ENCODE measurements at places on chromosomes 11 and 22. TPM values are rescaled to one million over a fixed set of nuclear protein-coding genes. Genes with fewer than 3 reads are reported as not detected.

- DNase-seq: no peak
Observed at GRCh38 chr22:20061481-20061861, 18.6 kb upstream of the DGCR8 start.

- no peak for DNase-seq
Observed at GRCh38 chr22:50739894-50740293, 1.9 kb downstream of the ACR start.

DNA sequence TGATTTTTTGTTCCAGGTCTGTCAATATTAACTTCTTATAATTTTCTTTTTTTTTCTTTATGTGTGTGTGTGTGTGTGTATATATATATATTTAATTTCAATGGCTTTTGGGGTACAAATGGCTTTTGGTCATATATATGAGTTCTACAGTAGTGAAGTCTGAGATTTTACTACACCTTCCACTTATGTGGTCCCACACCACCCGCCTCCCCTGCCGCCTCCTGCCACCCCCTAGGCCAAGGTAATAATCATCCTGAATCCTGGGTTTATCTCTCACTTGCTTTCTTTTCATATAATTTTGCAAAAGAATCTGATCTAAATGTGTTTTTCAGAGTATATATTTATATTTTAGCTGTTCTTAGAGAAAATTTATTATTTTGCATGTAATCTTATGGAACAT lies 11.1 kb downstream of the NEAT1 start:
- DNase-seq: no peak

- no peak for DNase-seq
Observed at GRCh38 chr11:111949519-111950426, 12.6 kb downstream of the DIXDC1 start.

- no peak for DNase-seq
Observed at GRCh38 chr22:43925433-43926348, 2.1 kb downstream of the PNPLA3 start.

DNA sequence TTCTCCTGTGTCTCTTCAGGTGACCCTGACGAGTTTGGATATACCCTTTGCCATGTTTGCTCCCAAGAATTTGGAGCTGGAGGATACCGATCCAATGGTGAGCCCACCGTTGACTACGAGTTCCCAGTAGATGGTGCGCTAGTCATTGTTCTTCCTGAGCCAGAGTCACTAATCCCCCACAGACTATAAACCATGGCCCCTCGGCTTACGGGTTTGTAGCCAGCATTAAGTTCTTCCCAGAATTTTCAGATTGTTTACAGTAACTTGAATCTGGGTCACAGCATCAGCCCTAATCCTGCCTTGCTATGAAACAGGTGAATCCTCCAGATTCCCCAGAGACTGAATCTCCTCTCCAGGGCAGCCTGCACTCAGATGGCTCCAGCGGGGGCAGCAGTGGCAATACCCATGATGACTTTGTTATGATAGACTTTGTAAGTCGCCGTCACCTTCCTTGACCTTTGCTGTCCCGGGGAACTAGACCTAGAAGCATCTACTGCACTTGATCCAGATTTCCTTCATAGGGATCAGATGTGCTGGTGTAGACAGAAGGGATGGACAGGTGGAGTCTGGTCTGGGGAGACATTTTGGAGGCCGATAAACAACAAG lies 31.8 kb downstream of the ARHGAP1 start:
- DNase-seq: no peak

GRCh38 chr11:101583251-101584128 lies at the start of gene TRPC6:
Gene TRPC6, minus strand, starts transcription at chr11:101584007. Its CDS starts 504 bp downstream, at chr11:101583503.
- no peak for DNase-seq

DNA sequence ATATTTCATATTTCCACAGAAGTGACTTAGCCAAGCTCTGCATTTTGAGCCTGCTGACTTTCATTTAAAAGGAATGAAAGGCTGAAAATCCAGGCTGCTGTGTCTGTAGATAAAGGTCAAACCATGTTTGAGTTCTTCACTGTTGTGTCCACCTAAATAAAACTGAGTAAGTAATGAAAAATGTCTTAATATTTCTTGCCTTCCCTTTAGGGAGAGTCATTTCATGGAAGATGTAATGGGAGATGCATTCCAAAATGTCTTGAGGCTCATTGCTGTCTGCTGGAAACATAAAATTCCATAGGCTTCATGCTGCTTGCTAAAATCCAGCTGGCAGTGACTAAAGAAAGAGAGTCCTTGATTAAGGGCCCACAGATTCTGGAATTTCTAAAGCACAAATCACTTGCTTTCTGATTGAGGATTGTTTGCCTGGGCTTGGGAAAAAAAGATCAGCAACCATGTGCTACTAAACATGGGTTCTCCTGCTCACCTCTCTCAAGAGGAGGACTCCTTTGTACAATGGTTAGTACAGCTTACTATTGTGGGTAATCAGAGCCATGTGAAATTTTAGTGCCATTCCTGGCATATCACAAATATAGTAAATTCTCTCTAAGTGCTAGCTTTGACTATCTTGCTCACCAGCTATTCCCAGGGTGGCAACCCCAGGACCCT lies 56.9 kb downstream of the PANX1 start:
- no peak for DNase-seq

GRCh38 chr11:17432002-17432401 lies 43.5 kb upstream of the KCNJ11 start:
- no peak for DNase-seq

GRCh38 chr11:75563978-75564552 lies 2.0 kb downstream of the SERPINH1 start:
- no peak for DNase-seq

GRCh38 chr11:76786441-76787014 lies 3.4 kb downstream of the TSKU start:
- no peak for DNase-seq

- no peak for DNase-seq
Observed at GRCh38 chr11:13721760-13722159, 53.3 kb downstream of the FAR1 start.

DNA sequence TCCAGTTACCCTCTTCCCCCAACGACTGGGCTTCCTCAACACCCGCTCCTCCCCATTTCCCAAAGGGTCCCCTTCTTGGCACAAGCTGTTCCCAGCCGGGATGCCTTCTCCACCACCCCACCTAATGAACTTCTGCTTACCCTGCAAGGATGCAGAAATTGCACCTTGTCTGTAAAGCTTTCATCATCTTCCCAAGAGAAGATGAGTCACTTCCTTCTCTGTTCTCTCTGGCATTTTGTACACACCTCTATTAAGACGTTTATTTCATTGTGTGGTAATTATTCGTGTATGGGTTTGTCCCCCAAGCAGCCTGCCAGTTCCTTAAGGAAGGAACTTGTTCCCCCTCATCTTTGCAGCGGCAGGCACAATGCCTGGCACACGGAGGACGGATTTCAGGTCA lies 351.1 kb downstream of the CADM1 start:
- no peak for DNase-seq

DNA sequence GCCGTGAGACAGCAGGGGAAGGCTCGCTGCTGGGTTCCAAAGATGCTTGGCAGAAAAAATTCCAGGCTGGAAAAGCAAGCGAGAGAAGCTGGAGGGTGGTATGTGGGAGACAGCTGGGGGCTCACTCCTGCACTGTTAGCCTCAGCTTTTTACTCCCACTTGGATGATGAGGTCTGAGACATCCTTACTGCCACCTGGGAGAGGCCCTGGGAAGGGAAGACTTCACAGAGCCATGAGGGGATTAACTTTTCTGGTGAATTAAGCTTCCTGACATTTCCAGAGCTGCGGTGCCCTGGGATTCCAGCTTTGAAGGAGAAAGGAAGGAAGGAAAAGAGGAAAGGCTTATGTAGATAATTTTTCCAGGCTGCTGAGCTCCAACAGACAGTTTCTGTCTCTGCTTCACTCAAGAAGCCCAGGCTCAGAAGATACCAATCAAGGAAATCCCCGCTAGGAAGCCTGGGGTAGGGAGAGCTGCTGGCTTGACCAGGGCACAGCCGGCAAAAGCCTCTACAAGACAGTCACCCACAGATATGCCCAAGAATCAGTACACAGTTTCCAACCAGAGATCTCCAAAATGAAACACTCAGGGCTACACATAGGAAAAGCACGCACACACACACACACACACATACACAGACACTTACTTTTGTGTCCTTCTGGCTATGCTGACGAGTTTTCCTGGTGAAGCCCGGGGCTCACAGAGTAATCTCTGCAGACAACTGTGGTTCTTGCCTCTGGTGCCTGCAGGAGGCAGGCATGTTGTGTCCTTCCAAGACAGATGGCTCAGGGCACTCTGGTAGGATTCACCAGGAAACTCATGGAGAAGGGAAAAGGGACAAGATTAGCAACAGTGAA lies 907 bp downstream of the MCHR1 start:
- DNase-seq: no peak

GRCh38 chr11:64747961-64748665 lies 4.2 kb upstream of the RASGRP2 start:
- no peak for DNase-seq

GRCh38 chr22:28771195-28771791 lies 1.2 kb upstream of the CCDC117 start:
- DNase-seq: no peak

GRCh38 chr11:84437071-84437980 lies 1151.2 kb upstream of the CCDC90B start:
- no peak for DNase-seq

- DNase-seq: no peak
Observed at GRCh38 chr22:22069450-22070370, 87.1 kb upstream of the TOP3B start.

- DNase-seq: no peak
Observed at GRCh38 chr11:44564670-44565210, 723 bp upstream of the CD82 start.

- DNase-seq: no peak
Observed at GRCh38 chr11:14081581-14082231, 119.2 kb downstream of the SPON1 start.

DNA sequence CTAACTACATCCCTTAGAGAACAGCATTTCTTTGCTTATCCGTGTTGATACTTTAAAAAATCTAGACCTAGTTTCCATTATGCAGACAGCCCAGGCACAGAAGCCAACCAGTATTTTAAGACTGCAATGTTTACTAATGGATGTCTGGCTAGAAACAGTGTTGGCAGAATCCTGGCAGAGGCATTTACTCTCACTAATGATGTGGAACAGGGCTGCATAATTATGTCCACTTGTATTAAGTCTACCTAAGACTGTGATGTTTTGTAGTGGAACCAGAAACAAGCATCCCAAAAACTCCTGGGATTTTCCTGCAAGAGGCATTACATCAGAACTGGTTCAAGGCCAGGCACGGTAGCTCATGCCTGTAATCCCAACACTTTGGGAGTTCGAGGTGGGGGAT lies 50.2 kb upstream of the PICALM start:
- DNase-seq: no peak

Gene LTO1
- total RNA-seq: 30.5 TPM

Gene JRKL
- 11.0 TPM for total RNA-seq

Gene ZNF280B
- 4.5 TPM for total RNA-seq

Measured in activated T-cell treated with anti-CD3 and anti-CD28 coated beads, Interleukin-2, amount 50 U/mL, for 72 hours (primary cell).